ENCODE measurements at places on chromosomes 7 and 10.

DNA sequence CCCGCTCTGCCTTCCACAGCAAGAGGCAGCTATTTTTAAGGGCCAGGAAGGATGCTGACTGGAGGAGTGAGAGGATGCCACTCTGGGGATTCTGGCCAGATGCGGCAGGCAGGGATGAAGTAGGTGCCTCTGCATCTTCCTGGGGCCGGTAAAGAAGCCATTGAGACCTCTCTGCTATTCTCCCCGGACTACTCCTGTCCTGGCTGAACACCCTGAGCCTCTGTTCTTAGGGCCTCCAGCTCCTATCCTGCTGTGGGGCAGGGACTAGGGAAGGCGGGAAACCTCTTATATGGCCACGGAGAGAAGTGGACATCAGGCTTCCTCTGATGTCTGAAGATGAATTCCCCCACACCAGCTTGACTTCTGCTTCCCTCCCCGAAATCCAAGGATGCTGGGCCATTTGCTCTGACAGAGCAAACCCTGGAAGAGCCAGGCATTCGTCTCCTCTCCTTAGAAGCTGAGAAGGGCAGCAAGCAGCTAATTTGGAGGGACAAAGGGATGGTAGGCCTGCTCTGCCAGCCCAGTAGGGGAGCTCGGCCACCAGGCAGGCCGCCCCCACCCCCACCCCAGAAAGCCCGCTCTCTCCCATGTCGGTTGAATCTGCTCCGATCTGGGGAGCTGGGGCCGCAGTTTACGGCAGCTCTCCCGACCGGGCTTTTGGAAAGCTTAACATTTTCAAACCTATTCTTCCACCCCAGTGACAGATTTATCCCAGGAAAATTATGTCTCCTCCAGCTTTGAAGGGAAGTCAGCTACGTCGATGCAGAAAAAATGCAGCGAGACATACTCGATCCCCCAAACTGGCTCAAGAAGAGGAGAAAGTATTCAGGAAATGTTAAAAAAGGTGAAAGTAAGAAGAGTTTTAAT is 2.8 kb downstream of the FGF8 start:
- DNase-seq = no peak

- DNase-seq = no peak
Observed at GRCh38 chr7:47887016-47887640, 61.1 kb downstream of the PKD1L1 start.

DNA sequence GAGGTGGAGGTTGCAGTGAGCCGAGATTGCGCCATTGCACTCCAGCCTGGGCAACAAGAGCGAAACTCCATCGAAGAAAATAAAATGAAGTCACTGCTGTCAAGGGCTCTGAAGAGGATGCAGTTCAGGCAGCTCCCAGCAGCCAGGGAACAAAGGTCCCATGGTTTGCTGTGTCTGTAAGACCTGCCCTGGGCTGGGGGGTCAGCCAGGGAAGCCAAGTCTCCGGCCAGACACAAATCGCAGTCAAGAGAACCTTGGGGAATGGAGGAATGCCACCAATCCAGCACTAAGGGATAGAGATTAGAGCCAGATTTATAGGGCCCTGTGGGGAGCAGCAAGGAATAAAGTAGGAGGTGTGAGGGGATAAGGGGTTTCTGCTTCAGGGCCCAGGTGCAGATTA is 28.9 kb upstream of the VSIR start:
- no peak for DNase-seq

GRCh38 chr10:36053271-36053670 is 411.2 kb upstream of the FZD8 start:
- no peak for DNase-seq

DNA sequence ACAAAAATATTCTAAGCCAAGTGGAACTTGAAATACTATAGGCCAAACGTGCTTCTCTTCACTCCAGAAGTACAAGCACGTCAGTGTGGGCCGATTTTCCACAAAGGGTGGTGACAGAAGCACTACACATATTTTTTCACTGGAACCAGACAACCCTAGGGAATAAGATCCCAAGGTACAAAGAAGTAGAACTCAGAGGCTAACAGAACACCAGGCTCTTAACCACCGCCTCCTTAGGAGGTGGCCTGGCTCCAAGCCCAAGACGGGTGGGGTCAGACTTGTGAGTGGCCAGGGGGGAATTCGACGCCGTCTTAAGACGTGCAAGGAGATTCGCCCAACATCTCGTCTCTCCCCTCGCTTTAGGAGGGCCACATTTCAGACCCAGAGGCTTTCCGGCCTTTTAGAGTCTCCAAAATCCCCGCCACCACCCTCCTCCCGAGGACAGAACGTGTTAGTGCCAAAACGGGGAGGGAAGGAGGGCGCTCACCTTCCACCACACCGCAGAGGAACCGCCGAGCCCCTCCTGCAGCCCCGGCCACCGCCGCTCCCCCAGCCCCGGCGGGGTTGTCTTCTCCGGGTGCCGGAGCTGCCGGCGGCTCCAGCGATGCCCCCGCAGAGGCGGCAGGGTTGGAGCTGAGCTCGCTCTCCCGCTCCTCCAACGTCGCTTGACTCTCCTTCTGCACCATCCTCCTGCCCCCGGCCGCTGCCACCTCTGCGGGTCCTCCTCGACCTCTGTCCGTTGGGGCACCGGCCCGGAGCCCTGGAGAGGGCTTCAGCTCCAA is 716 bp downstream of the OGA start:
- peak; percentile 42 for DNase-seq

DNA sequence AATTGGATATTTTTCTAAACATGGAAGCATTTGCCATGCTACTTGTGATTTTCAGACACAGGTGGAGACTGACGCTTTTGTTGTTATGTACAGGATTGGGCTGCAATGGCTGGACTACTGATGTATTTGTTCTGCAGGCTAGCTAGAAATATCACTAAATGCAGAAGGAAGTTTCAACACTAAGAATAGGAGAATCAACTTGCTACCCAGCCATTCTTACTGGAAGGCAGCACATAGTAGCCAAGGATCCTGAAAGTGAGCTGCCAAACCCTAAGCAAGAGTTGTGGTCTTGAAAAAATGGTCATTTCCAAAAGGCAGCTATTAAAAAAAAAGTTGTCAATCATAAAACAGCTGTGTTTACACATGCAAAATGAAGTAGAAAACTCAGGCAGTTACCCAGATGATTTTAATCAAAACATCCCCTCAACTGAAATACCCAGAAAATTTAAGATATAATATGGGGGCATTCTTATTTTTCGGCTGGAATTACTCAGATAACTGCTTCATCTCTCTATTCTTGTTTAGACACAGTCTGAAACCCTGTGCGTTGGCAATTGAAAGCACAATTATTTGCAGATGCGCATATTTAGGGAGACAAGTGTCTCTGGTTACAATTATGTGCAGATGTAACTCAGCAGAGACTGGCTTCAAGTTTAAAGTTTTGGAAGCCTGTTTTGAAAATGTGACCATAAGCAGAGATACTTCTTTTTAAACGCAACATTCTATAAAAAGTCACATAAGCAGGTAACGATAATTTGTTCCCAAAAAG is 31.2 kb downstream of the GFRA1 start:
- DNase-seq = no peak

DNA sequence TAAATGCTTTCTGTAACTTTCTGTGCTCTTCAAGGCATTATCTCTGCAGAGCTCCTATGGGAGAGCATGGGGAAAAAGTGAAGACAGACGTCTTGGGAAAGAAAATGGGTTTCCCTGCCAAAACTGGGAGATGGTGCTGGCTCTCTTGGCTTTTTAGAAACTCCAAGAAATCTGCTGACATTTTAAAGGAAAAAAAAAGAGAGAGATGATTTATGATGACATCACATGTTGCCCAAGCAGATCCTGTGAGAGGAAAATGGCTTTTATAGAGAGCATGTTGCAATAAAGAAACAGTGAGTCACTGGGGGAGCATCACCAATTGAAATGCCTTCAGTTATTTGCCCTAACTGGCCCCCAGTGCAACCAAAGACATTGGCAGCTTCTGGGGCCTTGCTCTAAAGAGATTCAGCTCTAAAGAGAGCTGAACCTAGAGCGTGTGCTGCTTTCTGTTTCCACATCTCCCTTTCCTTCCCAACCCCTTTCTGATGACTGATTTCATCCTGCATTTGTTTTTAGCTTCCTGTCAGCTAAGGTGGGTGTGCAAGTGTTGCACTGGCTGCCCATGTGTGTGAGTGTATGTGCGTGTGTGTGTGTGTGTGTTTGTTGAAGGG is 37.7 kb downstream of the LRMDA start:
- DNase-seq = no peak

GRCh38 chr10:103395754-103396066 is 565 bp downstream of the ATP5MK start:
- no peak for DNase-seq

DNA sequence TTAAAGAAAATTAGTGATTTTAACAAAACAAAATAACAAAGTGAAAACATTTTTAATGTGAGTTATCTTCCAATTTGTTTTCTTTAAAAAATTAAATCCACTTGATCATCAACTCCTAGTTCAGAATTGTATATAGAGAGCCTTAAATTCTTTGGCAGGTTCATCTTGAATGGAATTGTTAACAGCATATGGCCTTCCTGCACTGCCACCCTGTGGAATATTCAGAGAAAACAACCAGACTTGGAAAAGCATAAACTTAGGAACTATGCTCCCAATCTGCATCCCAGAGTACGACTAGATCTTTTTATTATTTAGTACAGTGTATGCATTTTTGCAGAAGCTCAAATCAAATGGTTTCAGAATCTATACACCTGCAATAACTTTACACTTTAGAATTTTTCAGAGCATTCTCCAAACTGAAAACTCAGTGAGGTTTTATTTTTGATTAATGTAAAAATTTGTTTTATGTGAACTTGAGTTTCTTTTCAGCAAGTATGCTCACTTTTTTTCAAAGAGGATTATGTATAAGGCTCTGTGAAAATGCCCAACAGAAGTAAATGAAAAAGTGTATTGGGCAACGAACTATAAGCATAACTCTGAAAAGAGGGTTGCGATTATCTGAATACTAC is 44.9 kb upstream of the ANK3 start:
- peak; percentile 75 for DNase-seq

DNA sequence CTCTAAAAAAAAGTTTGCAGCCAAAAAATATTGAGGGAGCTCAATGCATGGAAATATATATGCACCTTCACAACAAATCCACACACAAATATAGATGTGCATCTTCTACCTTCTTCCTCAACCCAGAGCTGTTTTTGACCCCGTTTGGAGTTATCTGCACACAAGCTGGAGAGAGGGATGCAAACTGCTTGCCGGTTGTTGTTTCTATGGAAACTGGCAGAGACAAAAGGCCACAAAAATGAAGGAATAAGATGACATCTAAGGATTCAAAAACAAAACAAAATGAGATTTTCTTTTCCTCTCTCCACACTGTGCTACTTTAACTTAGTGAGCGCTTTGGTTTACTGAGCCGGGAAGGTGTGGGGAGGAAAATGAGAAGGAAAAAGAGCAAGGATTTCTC is 210.2 kb upstream of the AGK start:
- DNase-seq = no peak

DNA sequence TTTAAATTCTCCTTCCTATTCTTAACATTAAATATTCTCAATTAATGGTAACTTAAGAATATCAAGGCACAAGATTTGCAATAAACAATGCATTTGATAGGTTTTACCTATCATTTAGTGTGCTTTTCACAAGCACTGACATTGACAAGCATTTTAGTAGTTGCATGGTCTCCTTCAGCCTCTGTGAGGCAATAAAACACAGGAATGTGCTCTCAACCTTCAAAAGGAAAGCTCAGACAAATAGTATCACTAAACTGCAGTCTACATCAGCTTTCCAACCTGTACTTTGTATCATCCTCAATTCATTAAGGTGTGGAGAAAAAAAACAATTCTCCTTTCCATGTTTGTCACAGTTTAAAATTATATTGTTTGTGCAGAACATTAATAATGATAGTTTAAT is 51.1 kb upstream of the TSPAN13 start:
- no peak for DNase-seq

DNA sequence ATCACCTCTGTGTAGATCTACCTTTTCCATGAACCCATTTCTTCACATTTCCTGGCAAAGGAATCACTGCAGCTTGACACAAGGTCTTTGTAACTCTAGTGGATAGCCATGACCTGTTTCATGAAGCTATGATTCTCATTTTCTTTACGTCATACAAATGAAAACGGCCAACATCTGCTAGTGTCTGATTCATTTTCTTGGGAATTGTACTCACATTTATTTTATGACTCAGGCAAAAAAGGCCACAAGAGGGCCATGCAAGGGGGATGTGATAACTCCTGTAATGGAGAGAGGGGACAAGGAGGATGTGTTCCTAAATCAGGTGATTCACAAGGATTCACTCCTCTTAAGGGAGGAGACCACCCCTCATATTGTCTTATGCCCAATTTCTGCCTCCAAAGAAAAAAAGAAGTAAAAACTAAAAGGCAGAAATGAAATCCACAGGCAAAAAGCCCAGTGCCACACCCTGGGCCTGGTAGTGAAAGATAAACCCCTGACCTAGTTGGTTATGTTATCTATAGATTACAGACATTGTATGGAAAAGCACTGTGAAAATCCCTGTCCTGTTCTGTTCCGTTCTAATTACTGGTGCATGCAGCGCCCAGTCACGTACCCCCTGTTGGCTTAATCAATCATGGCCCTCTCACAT is 249.9 kb downstream of the IPMK start:
- DNase-seq = no peak

- DNase-seq = no peak
Observed at GRCh38 chr7:117195361-117196029, 127.4 kb downstream of the WNT2 start.

GRCh38 chr10:91163269-91163868 is 57.1 kb upstream of the PCGF5 start:
- DNase-seq = peak; percentile 80

DNA sequence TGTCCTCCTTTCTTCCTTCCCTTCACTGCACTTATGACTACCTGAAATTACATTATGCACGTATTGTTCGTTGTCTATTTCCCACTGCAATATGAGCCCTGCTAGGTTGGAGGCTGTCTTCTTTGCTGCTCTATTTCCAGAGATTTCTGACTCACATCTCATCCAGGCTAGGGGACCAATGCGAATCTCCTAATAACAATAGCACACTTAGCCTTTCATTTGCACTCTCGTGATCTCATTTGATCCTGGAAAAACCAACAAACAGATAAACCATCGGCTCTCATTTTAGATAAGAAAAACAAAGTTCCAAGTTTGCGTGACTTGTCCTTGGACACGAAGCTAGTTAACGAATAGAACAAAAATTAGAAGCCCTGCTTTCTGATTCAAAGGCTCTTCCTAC is 1.4 kb downstream of the ZNF438 start:
- DNase-seq = no peak

DNA sequence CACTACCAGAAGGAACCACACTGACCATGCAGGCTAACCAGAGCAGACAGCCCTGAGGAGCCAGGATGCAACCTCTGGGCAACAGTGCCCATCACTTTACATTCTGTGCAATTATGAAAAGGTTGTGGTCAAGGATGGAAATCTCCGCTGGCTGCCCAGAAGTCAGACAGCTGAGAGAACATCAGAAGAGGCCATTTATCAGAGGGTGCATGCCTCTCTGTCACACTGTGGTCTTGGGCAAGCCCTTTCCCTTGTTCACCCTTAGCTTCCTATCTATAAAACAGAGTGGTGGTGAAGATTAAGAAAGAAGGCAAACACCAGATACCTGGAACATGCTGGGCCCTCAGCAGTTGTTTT is 120.7 kb upstream of the GDF10 start:
- no peak for DNase-seq

- DNase-seq = no peak
Observed at GRCh38 chr10:48390933-48391845, 84.7 kb downstream of the MAPK8 start.
